ENCODE measurements at places on chromosomes 1 and 21.
A peak's percentile ranks its signal among the peaks of the same experiment; 100 is the strongest.

DNA sequence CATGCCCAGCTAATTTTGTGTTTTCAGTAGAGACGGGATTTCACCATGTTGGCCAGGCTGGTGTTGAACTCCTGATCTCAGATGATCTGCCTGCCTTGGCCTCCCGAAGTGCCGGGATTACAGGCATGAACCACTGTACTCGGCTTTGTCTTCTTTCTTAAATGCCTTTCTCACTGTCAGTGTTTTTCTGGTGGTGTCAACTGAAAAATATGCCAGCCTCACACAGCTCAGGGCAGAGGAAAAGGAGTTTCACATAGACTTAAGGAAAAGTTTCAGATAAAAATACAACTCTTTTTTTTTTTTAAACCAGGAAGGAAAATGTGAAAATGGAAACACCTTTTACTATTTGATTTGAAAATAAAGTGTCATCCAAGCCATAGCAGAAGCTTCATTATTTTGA, 4.6 kb upstream of the MAB21L3 start:
- DNase-seq = no peak

GRCh38 chr21:45974073-45975019, 7.2 kb upstream of the COL6A1 start:
- DNase-seq = peak; percentile 93

- DNase-seq = no peak
Observed at GRCh38 chr1:2411801-2412394, 466 bp downstream of the PEX10 start.

- DNase-seq = no peak
Observed at GRCh38 chr1:183287191-183287675, 101.2 kb downstream of the LAMC2 start.

DNA sequence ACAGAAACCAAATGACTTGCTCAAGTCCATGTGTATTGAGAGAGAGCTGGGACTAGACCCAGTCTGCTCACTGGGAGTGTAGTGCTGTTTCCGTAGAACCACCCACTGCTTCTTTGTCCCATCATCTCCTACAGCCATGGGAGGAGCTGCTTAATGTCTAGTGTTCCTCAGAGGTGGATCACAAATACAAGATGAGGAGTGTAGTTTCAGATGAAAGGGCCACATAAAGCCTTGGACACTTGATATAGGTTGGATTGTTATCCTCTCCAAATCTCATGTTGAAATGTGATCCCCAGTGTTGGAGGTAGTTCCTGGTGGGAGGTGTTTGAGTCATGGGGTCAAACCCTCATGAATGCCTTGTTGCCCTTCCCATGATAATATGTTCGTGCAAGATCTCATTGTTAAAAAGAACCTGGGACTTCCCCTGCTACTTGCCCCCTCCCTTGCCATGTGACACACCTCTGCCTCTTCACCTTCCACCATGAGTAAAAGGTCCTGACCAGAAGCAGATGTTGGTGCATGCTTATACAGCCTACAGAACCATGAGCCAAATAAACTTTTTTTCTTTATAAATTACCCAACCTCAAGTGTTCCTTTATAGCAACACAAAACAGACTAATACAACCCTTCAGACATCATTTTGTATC, 127.5 kb upstream of the DNAH14 start:
- DNase-seq = peak; percentile 26

- DNase-seq = peak; percentile 51
Observed at GRCh38 chr1:108570128-108570527, 10.2 kb downstream of the EEIG2 start.

DNA sequence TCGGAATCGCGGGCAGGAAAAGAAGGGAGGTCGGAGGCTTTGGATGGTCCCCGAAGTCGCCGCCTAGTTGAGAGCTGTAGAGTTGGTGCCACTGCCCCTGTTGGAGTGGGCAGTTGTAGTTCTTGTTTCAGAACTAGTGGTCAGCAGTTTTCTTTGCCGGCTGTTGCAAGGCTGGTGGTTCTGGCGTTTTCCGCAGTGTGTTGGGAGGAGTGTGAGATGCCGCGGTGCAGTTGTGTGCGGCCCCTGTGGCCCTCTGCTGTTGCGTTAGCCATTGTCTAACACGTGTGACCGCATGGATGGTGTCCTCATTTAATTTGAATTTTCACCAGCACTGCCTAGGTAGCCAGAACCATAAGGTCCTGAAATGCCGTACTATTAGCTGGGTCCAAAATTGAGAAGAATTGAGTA, 1.4 kb downstream of the ARF1 start:
- DNase-seq = no peak

DNA sequence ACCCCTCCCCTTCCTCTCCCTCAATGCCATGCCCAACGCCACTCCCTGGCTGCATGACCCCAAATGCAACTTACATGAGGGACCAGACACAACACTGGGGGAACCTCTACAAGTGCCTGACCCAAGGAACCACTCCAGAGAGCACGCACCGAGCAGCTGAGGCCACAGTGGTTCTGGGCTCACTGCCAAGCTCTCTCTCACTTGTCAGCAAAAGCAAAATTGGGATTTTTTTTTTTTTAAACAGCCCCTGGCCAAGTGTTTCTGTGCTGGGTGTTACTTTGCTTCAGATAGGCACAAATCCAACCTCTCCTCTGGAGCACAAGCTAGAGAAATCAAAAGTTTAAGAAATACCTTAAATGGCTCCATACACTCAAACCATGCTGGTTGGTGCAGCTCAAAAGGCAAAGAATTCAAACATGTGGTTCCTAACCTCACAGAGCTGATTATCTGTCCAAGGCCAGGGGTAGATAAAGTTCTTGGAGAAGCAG, 363.0 kb downstream of the SETD4 start:
- no peak for DNase-seq

- no peak for DNase-seq
Observed at GRCh38 chr21:28776251-28776650, 216.4 kb downstream of the LTN1 start.

DNA sequence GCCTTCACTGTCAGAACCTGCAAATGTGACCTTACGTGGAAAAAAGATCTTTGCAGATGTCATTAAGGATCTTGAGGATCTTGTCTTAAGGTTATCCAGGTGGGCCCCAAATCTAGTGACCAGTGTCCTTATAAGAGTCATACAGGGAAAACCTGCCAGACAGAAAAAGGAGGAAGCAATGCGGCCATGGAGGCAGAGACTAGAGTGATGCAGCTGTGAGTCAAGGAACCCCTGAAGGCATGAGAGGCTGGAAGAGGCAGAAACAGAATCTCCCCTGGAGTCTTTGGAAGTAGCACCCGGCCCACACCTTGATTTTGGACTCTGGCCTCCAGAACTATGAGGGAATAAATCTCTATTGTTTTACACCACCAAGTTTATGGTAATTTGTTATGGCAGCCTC, 36.5 kb upstream of the DNASE2B start:
- DNase-seq = no peak

DNA sequence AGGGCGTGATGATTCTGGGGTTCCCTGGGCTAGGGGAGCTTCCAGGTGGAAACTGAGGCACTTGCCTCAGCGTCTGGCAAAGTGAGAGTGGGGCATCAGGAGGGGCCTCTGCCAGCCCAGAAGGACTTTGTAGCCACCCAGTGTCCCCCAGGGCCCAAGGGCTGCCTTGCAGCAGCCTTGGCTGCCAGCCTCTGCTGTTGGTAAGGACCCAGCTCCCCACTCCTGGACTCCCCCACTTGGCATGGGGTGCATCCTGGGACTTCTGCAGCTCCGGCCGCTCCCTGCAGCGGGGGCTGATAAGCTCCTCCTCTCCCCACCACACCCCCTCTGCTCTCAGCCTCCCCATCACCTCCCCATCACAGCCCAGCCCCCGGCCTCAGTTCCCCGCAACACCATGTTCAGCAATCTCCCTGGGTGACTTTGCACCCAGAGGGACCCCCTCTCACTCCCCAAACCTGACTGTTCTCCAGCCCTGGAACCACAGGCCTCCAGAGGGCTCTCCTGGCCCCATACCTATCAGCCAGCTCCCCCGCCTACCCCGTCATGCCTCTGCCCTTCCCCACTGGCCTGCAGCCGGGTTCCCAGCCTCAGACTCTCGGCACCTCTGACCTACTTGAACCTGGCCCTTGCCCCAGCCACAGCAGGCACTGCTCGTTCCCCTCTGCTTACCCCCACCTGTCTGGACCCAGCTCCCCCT, 113.0 kb downstream of the CRYAA start:
- no peak for DNase-seq

DNA sequence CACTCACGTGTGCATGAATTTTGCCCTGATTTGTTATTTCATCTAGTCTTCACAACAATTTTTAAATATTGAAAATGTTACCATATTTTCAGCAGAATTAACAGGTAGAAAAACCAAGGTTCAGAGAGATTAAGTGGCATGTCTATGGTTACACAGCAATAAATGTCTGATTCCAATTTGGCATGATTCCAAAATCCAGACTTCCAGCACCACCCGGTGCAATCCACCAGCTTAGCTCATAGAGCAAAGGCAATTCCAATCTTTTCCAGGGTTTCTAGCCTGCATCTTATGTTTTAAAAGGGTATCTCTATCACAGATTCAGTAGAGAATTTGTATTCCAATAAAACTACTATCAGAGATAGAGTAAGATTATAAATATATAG, 161.8 kb downstream of the TPR start:
- DNase-seq = no peak

GRCh38 chr1:71557138-71557537, 476.3 kb upstream of the ZRANB2 start:
- no peak for DNase-seq

DNA sequence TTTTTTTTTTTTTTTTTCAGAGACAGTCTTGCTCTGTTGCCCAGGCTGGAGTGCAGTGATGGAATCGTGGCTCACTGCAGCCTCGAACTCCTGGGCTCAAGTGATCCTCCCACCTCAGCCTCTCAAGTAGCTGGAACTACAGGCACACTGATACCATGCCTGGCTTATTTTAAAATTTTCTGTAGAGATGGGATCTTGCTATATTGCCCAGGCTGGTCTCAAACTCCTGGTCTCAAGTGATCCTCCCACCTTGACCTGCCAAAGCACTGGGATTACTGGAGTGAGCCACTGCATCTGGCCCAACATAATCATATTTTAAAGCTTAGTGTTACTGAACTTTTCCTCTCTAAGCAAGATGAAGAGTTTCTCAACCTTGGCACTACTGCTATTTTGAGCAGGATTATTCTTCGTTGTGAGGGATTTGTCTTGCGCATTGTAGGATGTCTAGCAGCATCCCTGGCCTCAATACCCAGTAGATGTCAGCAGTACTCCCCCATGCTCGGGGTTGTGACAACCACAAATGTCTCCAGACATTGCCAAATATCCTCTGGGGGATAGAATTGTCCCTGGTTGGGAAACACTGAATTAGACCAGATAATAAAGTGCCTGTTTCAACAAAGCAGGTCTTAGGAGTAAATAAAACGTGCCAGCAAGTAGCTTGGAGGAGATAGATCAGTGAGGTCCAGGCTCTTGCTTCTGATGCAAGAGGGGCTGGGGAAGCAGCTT, 15.1 kb upstream of the THRAP3 start:
- no peak for DNase-seq

DNA sequence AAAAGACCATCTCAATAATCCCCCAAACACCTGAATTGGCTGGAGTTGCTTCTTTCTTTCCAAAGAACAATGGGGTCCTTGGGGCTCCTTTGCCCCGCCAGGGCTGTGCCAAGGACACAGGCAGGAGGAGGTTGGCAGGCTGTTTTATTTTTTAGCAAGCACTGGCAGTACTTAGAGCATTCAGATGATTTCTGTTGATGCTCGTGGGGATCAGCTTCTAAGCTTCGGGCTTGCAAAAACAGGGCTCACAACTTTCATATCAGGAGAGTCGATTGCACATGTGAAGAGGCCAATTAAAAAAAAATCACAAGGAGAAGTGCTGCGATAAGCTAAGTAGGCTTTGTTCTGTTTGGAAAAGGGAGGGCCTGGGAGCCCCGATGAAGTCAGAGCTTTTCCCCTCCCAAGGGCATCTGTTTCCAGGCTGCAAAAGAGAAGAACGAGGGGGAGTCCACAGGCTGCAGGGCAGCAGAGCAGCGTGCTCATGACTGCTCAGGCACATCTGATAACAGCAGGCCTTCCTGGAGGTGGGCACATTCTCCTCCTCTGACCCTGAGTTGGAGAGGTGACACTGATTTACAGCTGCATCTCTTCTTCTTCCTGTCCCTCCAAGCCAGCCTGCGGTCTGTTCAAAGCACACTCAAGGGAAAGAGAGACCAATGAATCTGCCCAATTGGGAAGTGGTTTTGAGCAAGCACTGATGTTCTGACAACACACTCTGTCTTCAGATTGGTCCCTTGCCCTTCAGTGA, 27.3 kb upstream of the BCAR3 start:
- no peak for DNase-seq

GRCh38 chr1:19321071-19321470, 8.9 kb downstream of the SLC66A1 start:
- DNase-seq = no peak

GRCh38 chr1:40980068-40980452, 564 bp downstream of the CTPS1 start:
- no peak for DNase-seq

DNA sequence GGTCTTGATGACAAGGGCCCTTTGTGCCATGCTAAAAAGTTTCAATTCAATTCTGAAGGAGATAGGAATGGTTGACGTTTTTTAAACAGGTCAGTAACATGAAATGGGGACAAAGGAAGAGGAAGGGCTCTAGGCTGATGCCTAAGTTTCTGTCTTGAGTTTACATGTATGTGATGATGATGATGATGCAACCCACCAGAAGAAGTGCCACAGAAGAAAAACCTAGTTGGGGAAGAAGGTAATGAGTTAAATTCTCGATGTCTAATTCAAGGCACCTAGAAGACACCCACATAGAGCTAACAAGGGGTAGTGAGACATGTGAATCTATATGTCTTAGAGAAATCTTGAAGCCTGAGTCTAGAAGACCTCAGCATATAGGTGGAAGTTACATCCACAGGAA, 44.4 kb upstream of the ATP1A1 start:
- DNase-seq = no peak

DNA sequence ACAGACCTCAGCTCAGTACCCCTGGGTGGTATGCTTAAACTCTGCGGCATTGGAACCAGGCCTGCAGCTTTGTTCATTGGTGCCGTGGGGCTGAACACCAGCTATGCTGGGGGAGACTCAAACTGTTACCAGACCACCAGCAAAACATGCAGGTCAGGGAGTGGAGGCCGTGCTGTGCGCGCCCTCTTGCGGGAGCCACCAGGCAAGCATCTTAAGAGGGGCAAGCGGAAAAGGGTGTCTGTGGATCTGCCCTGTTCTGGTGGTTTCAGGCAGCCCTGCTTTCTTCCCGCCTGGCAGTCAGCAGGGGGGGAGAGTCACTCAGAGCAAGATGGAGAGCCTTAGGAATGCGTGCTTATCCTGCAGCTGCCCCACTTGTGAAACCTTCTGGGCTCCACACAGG, 276.9 kb upstream of the ZRANB2 start:
- no peak for DNase-seq

DNA sequence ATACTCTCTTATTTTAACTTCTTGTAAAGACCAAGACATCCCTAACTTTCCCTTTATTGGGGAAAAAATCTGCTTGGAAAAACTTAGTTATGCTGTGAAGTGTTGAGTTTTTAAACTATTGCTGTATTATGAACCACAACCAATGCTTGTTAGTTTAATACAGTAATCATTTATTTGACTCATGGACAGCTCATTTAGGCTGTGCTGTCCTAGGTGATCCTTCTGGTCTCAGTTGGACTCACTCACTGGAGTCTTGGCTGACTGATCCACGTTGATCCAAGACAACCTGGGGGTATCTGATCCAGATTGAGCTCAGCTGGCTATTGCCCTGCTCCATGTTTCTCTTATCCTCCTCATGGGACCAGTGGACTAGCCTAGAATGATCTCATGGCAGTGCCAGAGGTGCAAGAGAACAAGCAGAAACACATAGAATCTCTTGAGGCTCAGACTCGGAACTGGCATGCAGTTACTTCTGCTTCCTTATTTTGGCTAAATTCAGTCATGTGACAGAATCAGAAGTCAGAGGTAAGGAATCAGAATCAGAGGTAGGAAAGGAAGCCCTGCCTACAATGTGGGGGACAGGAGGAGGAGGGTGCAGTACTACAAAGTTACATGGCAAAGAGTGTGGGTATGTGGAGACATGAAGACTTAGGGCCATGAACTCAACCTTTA, 156.5 kb downstream of the FGGY start:
- no peak for DNase-seq
